ENCODE measurements at places on chromosomes 6 and 20. TPM values are rescaled to one million over a fixed set of nuclear protein-coding genes. Genes with fewer than 3 reads are reported as not detected.

ARMH2 gene
- total RNA-seq: not detected

ZNF311 gene
- total RNA-seq: 2.1 TPM

SPATA25 gene
- total RNA-seq: 0.90 TPM

DNA sequence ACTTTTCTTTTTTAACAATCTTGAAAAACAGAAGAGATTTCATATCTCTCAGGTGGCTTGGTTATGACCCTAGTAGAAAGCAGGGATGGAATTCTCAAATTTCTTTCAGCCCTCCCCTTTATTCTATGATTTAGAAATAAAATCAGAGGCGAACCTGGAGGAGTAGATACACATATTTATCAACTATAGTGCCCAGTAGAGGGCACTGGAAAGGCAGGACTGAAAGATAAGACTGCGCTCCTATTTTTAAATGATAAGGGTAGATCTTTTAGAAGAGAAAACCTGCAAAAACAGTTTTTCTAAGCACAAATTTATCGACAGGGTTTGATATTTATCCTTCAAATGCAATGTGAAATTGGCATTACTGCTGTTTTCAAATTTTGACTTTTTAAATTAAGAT is 1296.6 kb downstream of the EPHA7 start:
- H3K36me3 ChIP-seq: no peaks in the 10 kb centered on the region
- H3K4me3 ChIP-seq: no peak overlapping the region
- H3K27me3 ChIP-seq: no peaks in the 10 kb centered on the region
- DNase-seq: no peak
- no peaks in the 10 kb centered on the region for H3K4me1 ChIP-seq

- H3K27ac ChIP-seq: no peak overlapping the region
- no peak overlapping the region for H3K4me3 ChIP-seq
- DNase-seq: no peak
- peaks cover 22% of the 10 kb centered on the region for H3K36me3 ChIP-seq
These were observed 6.6 kb downstream of the EPM2A start for GRCh38 chr6:145728444-145729385.

DNA sequence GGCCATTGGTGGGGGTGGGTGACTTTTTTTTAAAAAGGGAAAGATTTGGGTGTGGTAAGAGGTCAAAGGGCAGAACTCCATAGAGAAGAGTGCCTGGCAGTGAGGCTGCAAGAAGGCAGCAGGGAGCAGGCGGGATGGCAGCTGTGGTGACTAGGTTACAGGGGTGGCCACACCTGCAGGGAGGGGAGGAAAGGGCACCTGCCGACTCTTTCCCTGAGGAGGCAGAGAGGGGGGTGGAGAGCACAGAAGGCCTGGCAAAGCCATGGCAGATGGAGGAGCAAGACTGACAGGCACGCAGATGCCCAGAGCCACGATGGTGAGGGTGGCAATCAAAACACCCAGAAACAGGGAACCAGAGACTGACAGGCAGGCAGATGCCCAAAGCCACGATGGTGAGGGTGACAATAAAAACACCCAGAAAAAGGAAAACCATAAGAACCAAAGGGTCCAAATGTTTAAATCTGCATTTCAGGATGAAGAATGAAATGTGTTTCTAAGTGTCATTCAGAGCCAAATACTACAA is 19.3 kb downstream of the CST7 start:
- peaks cover 43% of the 10 kb centered on the region for H3K36me3 ChIP-seq
- H3K27ac ChIP-seq: peak overlapping the region; percentile 30
- no peak for DNase-seq
- no peak overlapping the region for H3K4me3 ChIP-seq
- no peaks in the 10 kb centered on the region for H3K27me3 ChIP-seq
- H3K4me1 ChIP-seq: peaks cover 19% of the 10 kb centered on the region

DNA sequence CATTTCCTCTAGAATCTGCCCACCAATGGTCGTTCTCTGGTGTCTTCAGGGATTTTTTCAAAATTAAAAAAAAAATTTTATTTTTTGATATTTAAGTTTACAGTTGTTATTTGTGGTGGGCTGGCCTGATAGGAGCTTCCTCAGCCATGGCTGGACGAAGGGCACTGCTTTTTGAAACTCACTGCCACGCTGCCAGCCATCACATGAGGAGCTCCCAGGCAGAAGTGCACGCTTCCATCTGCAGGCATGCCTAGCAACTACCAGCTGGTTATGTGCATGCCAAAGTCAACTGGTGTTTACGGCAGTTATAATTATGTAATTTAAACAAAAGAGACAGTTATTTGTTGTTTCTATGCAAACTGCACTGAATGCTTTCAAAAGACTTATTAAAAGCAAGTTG is 105.1 kb downstream of the IRF4 start:
- peak overlapping the region; percentile 100 for H3K27ac ChIP-seq
- no peak for DNase-seq
- peaks cover 20% of the 10 kb centered on the region for H3K36me3 ChIP-seq
- H3K4me3 ChIP-seq: peak overlapping the region; percentile 83
- H3K27me3 ChIP-seq: no peaks in the 10 kb centered on the region

GRCh38 chr6:43972913-43973300 is 154.3 kb downstream of the MRPL14 start:
- H3K27me3 ChIP-seq: peaks cover 23% of the 10 kb centered on the region
- no peak overlapping the region for H3K4me3 ChIP-seq
- DNase-seq: no peak
- peaks cover 6% of the 10 kb centered on the region for H3K4me1 ChIP-seq
- no peaks in the 10 kb centered on the region for H3K36me3 ChIP-seq
- H3K27ac ChIP-seq: no peak overlapping the region

DNA sequence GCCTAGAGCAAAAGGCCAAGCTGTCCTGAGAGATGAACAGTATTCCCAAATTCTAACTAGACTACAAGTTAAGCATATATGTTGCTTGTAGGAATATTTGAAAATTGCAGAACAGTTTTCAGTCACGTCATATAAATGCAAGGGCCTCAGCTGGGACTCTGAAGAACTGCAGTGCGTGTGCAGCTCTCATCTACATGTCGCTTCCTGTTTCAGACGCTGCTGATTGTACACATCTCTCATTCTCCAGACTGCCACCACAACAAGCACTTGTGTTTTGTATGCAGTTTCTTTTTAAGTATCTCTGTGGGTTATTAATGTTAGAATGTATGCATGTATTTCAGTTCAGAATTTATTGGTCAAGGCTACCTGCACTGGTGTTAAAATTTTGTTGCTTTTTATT is 119.7 kb downstream of the MAP3K4 start:
- H3K4me3 ChIP-seq: peak overlapping the region; percentile 69
- peaks cover 43% of the 10 kb centered on the region for H3K36me3 ChIP-seq
- peak overlapping the region; percentile 89 for H3K27ac ChIP-seq
- peak; percentile 29 for DNase-seq
- peaks cover 51% of the 10 kb centered on the region for H3K4me1 ChIP-seq
- no peaks in the 10 kb centered on the region for H3K27me3 ChIP-seq

GRCh38 chr6:129507846-129508245 is 202.1 kb downstream of the ARHGAP18 start:
- DNase-seq: no peak
- H3K36me3 ChIP-seq: no peaks in the 10 kb centered on the region

DNA sequence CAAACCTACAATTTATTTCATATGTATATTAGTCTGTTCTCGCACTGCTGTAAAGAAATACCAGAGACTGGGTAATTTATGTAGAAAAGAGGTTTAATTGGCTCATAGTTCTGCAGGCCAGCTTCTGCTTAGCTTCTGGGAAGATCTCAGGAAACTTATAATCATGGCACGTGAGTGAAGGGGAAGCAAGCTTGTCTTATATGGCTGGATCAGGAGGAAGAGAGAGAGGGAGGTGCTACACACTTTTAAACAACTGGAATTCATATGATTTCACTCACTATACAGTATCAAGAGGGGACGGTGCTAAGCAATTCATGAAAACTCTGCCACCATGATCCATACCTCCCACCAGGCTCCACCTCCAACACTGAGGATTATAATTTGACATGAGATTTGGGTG is 29.9 kb downstream of the PHACTR2 start:
- no peak overlapping the region for H3K27ac ChIP-seq
- H3K36me3 ChIP-seq: peaks cover 4% of the 10 kb centered on the region
- no peak for DNase-seq
- H3K4me3 ChIP-seq: no peak overlapping the region

- peaks cover 36% of the 10 kb centered on the region for H3K27me3 ChIP-seq
- DNase-seq: no peak
- no peak overlapping the region for H3K27ac ChIP-seq
- H3K4me3 ChIP-seq: no peak overlapping the region
- H3K36me3 ChIP-seq: no peaks in the 10 kb centered on the region
- no peaks in the 10 kb centered on the region for H3K4me1 ChIP-seq
These were observed 18.1 kb downstream of the BPI start for GRCh38 chr20:38321959-38322598.

DNA sequence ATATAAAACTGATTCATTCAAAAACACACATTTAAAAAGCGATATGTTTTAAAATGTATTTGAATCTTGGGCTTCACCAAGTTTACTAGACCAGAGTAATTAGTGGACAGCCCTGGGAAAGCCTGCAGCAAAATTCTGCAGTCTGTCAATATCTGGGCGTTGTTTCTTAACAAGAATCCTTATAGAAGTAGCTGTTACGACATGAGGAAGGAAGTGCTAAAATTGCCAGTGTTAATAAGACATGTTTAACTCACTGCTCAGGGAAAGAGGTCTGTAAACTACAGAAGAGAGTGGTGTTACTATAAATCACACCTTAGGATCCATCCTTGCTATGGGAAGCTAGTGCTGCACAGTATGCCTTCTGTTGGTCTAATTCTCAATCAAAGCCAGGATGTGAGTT is 120.6 kb downstream of the TBX18 start:
- no peak overlapping the region for H3K4me3 ChIP-seq
- no peaks in the 10 kb centered on the region for H3K36me3 ChIP-seq
- H3K27me3 ChIP-seq: no peaks in the 10 kb centered on the region
- no peak overlapping the region for H3K27ac ChIP-seq

DNA sequence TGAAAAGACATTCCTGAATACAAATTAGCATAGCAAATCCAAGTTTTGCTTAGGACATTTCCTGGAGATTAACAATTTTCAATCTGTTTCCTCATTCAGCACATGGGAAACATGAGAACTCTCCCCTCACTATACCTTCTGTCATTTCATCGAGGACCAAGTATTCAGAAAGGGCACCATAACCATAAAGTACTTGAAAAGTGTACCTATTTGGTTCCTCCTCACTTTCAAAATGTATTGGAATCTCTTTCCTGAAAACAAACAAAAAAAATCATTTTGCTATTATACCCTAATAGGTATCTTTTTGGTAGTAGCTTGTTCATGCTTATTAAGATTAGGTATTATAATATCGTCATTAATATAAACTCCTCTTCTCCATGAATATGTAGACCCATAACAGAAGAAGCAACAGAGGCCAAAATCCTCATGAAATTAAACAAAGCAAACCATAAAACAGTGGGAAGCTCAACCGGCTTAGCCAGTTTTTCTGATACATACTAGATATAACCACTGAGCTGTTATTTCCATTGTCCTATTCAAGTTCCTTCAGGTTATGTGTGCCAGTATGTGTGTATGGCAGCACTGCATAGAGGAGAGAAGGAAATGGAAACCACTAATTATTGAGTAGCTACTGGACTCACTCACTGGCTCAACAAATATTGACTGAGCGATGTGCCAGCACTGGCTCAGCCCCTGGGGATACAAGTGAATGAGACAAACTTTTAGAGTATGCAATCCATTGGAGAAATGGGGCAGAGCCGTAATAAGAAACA is 274.0 kb downstream of the MAFB start:
- H3K27ac ChIP-seq: no peak overlapping the region
- H3K36me3 ChIP-seq: no peaks in the 10 kb centered on the region
- no peak for DNase-seq
- no peaks in the 10 kb centered on the region for H3K4me1 ChIP-seq

GRCh38 chr20:13061381-13061780 is 52.6 kb downstream of the SPTLC3 start:
- no peak overlapping the region for H3K4me3 ChIP-seq
- no peaks in the 10 kb centered on the region for H3K4me1 ChIP-seq
- H3K36me3 ChIP-seq: no peaks in the 10 kb centered on the region

DNA sequence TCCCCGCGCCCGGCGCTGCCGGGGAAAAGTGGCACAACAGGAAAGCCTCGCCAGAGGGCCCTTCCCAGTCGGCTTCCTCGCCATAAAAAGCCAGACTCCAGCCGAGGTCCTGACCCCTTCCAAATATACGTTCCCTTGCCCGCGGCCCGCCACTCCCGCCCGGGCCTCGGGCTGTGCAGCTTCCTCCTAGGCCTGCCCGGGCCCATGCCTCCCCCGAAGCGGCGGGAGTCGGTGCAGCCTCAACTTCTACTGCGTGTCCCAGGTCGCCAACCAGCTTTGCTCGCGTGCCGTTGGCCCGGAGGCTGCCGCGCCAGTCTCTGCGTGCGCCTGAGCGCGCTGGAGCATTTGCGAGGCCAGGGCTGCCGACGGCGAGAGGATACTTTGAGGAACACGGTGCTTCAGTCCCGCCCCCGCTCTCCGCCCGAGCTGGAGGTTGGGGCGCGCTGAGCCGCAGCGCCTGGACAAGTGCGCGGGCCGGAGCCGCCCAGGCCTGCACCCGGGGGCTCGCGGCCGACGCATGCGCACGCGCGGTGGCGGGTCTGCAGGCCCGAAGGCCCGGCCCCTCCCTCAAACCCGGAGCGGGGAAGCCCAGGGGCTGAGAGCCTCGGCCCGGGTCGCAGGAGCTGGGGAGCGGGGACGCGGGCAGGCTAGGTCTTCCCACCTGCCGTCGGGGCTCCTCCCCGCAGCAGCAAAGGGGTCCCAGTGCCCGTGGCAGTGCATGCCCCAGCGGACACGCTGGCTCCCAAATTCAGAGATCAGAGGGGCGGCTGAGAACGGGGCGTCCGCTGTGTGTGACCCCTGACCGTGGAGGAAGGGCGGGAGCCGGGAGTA is 10.2 kb downstream of the FOXC1 start:
- H3K27ac ChIP-seq: no peak overlapping the region
- peak; percentile 39 for DNase-seq
- H3K4me3 ChIP-seq: peak overlapping the region; percentile 37
- H3K4me1 ChIP-seq: peaks cover under 1% of the 10 kb centered on the region
- H3K27me3 ChIP-seq: peaks cover 56% of the 10 kb centered on the region
- H3K36me3 ChIP-seq: no peaks in the 10 kb centered on the region

DNA sequence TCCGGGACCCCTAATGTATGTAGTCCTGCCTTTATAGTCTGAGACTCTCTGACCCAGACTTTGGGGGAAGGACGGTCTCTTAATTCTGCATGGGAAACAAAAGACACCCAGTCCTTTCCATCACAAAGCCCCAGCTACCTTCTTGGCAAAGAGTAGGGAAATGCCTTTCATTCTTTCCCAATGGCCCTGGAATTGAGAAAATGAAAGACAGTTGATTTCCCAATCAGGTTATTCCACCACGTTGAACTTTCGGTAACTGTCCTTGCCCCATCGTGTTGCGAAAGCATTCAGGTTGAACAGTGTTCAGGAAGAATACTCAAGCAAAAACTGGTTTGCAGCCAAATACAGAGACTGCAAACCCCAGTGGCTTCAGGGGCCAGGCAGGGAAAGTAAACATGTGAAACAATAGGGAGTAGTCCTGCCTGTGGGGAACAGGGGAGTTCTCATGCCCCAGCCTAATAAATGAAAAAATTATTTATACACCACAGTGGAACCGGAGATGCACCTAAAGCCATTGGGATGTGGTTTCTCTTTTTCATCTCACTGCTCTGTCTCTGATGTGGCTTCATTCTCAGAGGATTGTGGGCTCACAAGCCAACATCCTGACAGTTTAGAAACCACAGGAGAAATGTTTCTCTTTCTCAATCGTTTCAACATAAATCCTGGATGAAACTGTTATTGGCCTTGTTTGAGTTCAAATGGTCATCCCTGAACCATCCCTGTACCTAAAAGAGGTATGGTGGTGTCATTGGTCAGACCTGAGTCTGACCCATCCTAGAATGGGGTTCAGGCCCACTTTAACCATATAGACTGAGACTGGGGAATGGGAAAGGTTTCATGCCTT is 44.2 kb upstream of the SLC9A8 start:
- H3K27me3 ChIP-seq: peaks cover 67% of the 10 kb centered on the region
- peaks cover 20% of the 10 kb centered on the region for H3K4me1 ChIP-seq
- no peak for DNase-seq
- H3K27ac ChIP-seq: no peak overlapping the region
- no peaks in the 10 kb centered on the region for H3K36me3 ChIP-seq

Measured in activated T-cell treated with anti-CD3 and anti-CD28 coated beads, Interleukin-2, amount 50 U/mL, for 72 hours (primary cell).